ENCODE measurements at places on chromosomes 4 and X. TPM values are rescaled to one million over a fixed set of nuclear protein-coding genes. Genes with fewer than 3 reads are reported as not detected.

DNA sequence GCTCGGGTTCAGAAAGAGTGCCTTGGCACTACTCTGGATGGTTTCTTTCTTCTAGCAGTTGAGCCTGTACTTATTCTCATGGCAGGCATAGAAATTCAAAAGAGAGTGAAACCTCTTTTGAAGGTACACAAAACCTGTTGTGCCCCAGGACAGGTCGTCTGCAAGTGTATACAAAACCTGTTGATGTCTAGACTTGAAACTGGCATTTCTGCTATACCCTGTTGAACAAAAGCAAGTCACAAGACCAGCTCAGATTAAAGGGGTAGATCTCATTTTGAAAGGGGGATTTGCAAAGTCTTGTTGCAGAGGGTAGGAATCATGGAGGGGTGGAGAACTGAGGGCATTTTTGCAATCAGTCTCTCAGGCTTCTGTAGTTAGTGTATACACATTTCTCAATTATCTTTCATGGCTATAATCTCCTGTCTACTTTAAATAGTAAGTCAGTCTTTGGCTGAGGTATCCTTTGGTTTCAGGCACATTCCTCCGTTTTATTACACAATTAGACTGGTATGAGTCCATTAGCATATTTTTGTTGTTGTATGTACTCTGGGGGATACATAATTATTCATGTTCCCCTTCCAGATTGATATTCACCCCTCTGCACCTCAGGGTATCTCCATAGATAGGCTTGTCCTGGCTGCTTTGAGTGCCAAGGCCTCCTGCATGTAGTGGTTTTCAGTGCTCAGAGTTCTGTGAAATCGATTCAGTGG lies 251.4 kb downstream of the DTHD1 start:
- peak; percentile 0 for DNase-seq

BST1 gene
- total RNA-seq, result 24.5 TPM

- no peak for DNase-seq
Observed at GRCh38 chr4:141376769-141377168, 156.1 kb downstream of the ZNF330 start.

DNA sequence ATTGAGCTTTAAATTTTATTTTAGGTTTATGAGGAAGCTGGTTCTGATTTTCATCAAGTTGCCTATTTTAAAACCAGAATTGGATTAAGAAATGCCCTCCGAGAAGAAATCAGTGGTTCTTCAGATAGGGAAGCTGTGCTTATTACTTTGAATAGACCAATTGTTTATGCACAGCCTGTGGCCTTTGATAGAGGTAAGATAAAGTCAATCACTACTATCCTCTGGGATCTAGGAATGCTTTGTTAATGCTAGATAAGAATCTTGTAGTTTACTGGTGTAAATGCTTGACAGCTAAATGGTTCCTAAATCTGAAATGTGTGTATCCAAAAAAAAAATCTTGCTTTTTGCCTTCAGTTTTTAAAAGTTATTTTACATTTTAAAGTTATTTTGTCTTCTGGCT lies 73.0 kb upstream of the ADAD1 start:
- no peak for DNase-seq

GRCh38 chr4:40484346-40485090 lies 145.1 kb downstream of the RBM47 start:
- peak; percentile 20 for DNase-seq

GRCh38 chr4:110853242-110853641 lies 230.4 kb upstream of the PITX2 start:
- DNase-seq, result no peak

All from astrocyte (in vitro differentiated cells and primary cell).